ENCODE measurements at places on chromosomes 16 and 17. TPM values are rescaled to one million over a fixed set of nuclear protein-coding genes. Genes with fewer than 3 reads are reported as not detected.
A peak's percentile ranks its signal among the peaks of the same experiment; 100 is the strongest.

GRCh38 chr17:2335726-2336214 is 487 bp downstream of the TSR1 start:
- DNase-seq, result peak; percentile 13

DNA sequence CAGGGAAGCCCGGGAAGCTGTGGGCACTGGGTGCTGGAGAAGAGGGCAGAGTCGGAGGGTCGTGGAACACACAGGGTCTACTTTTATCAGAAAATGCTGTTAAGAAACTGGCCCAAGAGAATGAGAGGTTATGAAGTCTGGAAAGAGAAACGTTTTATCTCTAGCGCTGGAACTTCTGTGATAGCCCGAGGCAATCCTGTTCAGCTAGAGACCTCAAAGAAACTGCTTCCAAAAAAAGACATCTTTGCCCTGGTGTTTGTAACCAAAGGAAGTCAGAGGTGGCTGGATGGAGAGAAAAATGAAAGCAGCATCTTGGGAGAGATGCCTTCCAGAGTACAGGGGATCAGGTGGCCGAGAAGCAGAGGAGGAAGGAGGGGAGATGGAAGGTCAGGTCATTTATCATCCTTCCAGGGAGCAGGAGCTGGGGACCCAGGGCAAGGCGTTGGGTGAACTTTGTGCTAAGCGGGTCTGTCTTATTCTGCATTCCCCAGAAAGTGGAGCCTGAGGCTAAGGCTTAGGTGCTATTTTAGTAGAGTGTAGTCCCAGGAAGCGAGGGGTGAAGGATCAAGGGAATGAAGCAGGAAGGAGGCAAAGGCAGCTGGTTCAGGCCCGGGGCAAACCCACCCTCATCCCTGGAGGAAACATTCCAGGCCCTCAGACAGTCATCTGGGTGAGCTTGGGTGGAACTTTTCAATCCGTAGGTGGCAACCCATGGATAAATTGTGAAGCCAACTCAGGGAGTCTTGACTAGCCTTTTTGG is 66.5 kb downstream of the MGAT5B start:
- peak; percentile 6 for DNase-seq

Gene GINS2
- total RNA-seq, result 38.6 TPM

GRCh38 chr17:32998887-32999228 is 7.2 kb downstream of the SPACA3 start:
- DNase-seq, result peak; percentile 85

Gene GAS2L2
- total RNA-seq, result not detected

- DNase-seq, result no peak
Measured at GRCh38 chr17:44375196-44376017, 11.8 kb upstream of the FAM171A2 start.

Gene KSR1
- 6.0 TPM for total RNA-seq

DNA sequence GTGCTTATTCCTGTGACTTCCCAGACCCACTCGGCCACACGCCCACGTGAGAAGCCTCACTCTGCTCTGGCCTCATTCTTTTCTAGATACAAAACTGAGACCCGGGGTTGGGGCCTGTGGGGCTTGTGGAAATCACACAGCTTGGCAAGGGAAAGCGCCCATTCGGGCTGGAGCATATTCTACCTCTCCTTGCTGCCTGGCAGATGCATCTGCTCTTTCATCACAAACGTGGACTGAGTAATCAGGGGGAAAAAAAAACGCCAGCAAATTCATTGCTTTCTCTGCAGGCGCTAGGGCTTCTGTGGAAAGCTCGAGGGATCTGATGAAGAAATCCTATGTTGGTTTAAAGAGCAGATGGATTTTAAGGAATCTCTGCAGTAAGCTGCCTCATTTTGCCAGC is 44.4 kb downstream of the DNAH9 start:
- DNase-seq, result no peak

DNA sequence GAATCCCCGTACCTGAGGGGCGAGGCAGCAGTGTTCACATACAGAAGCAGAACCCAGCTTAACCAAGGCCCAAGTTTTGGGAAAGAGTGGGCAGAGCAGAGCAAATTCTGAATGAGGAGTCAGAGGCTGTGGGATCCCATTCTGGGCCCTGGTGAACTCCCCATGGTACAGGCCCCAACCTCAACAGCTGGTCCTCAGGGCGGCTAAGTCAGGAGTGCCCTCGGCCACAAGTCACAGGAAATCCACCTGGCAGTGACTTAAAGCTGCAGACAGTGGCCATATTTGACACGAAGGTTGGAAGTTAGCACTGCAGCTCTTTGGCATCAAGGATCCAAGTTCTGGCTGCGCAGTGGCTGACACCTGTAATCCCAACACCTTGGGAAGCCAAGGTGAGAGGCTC is 237.1 kb downstream of the PARN start:
- DNase-seq, result no peak

- DNase-seq, result peak; percentile 4
Measured at GRCh38 chr16:80602894-80603293, 62.1 kb downstream of the DYNLRB2 start.

Measured in LHCN-M2 (cell line).